ENCODE measurements at places on chromosomes 1 and 21. TPM values are rescaled to one million over a fixed set of nuclear protein-coding genes. Genes with fewer than 3 reads are reported as not detected.
A peak's percentile ranks its signal among the peaks of the same experiment; 100 is the strongest.

SPATA46 gene
- total RNA-seq = not detected

RAB13 gene
- total RNA-seq = 41.1 TPM

S100B gene
- total RNA-seq = 38.2 TPM

KISS1 gene
- not detected for total RNA-seq

TNFRSF8 gene
- 2.7 TPM for total RNA-seq

DIRAS3 gene
- 3.3 TPM for total RNA-seq

SNX7 gene
- total RNA-seq = 28.7 TPM

GBP3 gene
- 15.2 TPM for total RNA-seq

OR2M2 gene
- total RNA-seq = not detected

ZNF695 gene
- not detected for total RNA-seq

DNA sequence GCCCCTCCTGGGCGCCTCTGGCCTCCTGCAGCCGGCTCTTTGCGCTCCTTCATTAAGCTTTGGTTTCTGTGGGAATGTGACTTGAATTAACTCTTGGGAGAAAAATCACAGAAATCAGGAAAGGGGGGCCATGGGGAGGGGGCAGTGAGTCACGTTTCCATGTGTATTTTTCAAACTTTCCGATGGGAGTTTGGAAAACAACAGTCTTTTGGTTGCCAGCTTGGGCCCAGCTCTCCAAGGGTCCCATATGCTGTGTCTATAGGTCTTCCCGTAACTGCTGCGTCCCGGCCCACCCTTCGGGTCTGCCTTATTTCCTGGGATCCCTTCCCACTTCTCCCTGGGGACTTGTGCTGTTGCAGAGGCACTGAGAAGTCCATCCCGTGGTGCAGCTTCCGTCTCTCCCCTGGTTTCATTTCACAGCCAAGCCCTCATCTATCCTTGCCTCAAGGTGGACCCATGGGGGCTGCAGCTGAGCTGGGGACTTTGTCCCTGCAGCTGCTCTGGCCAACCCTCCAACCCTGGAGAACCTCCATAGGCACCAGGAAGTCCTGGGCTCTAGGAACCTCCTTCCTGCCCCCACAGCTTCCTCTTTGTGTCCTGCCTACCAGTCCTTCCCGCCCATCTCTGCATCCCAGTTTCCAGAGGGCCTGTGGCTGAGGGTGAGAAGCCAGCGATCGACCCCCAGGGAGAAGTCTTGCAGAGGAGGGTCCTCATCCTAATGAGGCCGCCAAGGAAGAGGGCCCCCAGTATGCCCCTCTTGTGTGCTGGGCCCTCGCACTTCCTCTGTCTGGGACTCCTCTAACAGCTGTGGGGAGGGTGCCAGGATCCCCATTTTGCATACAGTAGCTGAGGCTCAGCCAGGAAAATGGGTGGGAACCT is 11.6 kb upstream of the LMNA start:
- H3K4me1 ChIP-seq = peaks cover 68% of the 10 kb centered on the region
- no peaks in the 10 kb centered on the region for H3K27me3 ChIP-seq
- H3K36me3 ChIP-seq = no peaks in the 10 kb centered on the region

DNA sequence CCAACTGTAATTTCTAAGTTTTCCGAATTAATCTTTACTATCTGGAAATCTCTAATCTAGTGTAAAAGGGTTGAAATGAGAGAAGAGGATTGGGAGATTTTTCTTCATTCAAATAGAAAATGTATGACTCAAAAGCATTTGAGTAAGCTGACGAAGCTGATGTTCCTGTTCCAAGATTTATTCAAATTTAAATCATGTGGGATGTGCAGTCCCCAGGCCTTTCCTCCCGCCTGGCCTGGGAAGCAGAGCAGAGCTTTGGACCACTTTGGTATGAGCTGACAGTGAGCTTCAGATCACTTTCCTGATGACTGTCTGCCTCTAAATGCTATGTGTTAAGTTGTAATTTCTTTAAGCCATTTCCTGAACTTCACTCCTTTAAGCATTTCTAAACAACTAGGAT is 192.0 kb downstream of the DHRS3 start:
- H3K27ac ChIP-seq = no peak overlapping the region
- DNase-seq = no peak
- no peaks in the 10 kb centered on the region for H3K27me3 ChIP-seq
- H3K4me1 ChIP-seq = peaks cover 32% of the 10 kb centered on the region
- H3K36me3 ChIP-seq = no peaks in the 10 kb centered on the region

GRCh38 chr1:191895462-191896058 is 262.7 kb upstream of the RGS18 start:
- no peak overlapping the region for H3K27ac ChIP-seq
- no peak for DNase-seq
- no peaks in the 10 kb centered on the region for H3K36me3 ChIP-seq
- no peaks in the 10 kb centered on the region for H3K27me3 ChIP-seq
- H3K4me3 ChIP-seq = no peak overlapping the region
- no peaks in the 10 kb centered on the region for H3K4me1 ChIP-seq

DNA sequence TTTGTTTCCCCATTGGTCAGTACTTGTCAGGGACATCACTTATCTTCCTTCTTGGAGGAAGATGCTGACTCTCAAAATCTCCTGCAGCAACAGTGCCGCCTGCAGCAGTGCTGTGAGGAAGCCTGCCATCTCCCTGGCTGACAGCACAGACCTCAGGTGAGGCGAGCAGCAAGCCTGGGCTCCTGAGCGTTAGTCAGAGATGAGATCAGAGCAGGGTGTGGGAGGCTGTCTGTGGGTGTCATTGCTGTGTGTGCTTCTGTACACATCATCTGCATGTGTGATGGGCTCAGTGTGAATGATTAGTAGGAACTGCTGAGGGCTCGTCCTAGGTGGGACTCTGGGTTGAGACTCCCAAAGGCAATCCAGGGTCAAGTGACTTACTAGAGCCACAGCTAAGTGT is 6.1 kb downstream of the STRIP1 start:
- peaks cover 81% of the 10 kb centered on the region for H3K36me3 ChIP-seq
- H3K4me3 ChIP-seq = no peak overlapping the region
- no peaks in the 10 kb centered on the region for H3K27me3 ChIP-seq
- H3K27ac ChIP-seq = no peak overlapping the region

DNA sequence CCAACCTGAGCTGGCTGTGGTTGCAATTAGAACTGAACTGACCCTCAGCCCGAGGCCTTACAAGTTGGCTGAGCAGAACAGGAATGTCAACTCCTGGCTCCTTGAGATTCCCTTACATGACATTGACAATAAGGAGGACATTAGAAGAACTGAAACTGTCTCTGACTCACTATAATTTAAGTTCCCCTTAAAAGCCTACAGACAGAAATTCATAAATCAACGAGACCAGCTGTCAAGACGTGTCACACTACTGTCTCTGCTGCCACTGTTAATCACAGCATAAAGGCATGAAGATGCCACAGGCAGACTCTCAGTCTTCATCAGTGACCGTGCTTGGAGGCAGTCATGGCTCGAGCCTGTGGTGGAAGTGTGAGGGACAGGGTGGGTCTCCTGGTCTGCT is 168.8 kb downstream of the GABPA start:
- DNase-seq = no peak
- H3K4me3 ChIP-seq = no peak overlapping the region
- H3K27me3 ChIP-seq = no peaks in the 10 kb centered on the region
- H3K4me1 ChIP-seq = peaks cover 4% of the 10 kb centered on the region

- H3K4me1 ChIP-seq = peaks cover 3% of the 10 kb centered on the region
- no peaks in the 10 kb centered on the region for H3K27me3 ChIP-seq
- DNase-seq = no peak
- H3K36me3 ChIP-seq = no peaks in the 10 kb centered on the region
- H3K4me3 ChIP-seq = no peak overlapping the region
Observed at GRCh38 chr1:4778056-4778455, 123.6 kb downstream of the AJAP1 start.

- H3K36me3 ChIP-seq = peaks cover 3% of the 10 kb centered on the region
- peak overlapping the region; percentile 99 for H3K4me3 ChIP-seq
- H3K27ac ChIP-seq = peak overlapping the region; percentile 92
- peaks cover 52% of the 10 kb centered on the region for H3K4me1 ChIP-seq
- no peak for DNase-seq
Observed at GRCh38 chr1:202143768-202144401, 652 bp downstream of the ARL8A start.

DNA sequence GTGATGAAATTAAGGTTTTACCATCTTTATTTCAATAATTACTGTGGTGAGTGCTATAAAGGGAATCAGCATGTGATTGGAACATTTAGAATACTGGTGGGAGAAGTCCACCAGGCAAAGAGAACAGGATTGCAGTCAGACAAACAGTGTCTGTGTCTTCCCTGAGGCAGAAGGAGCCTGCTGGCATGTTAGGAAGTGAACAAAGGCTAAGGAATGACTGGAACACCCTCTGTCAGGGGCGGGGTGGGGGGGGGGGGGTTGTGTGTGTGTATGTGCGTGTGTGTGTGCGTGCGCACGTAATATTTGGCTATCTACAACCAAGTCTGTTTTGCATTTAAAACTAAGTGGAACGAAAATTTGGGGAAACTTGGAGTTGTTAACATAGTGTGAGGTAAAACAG is 30.2 kb downstream of the SRRM1 start:
- H3K27ac ChIP-seq = no peak overlapping the region
- no peaks in the 10 kb centered on the region for H3K27me3 ChIP-seq

- H3K36me3 ChIP-seq = no peaks in the 10 kb centered on the region
- no peaks in the 10 kb centered on the region for H3K27me3 ChIP-seq
- peak within 1 kb of the TSS; percentile 95 for H3K27ac ChIP-seq
- peaks cover 55% of the 10 kb centered on the region for H3K4me1 ChIP-seq
- H3K4me3 ChIP-seq = peak within 1 kb of the TSS; percentile 79
Observed at GRCh38 chr1:111739194-111739924, at the start of gene INKA2. TSS of gene INKA2 (minus strand) at chr1:111739395. CDS start at chr1:111739242, 153 bp downstream.

DNA sequence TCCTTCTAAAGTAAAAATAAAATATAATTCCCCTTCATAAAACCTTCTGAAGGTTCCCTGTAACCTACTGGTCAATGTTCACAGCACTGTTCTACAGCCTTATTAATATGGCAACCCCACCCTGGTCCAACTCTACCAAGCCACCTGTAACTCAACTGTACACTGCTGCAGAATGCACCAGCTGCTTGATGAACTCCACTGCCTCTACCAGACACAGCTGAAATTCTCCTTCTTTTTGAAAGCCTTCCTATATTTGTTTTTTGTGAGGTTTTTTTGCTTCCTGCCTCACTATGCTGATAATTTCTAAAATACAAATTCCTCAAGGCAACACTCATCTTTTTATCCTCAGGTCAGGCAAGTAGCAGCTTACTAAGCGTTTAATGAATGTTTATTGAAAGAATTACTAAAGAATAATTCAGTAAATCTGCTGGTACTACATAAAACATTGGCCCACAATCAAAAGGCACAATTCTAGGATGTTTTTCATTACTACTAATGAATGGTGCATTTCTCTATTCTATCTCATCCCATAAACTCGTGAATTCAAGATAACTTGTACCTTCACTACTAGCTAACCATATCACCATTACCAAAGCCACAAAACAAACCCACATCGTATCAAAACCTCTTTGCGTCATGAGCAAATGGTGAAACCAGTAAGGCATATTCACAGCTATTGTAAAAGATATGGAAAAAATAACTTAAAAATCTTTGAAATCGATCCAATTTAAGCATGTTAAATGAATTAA is 2.4 kb downstream of the SSX2IP start:
- DNase-seq = no peak
- H3K27ac ChIP-seq = no peak overlapping the region
- no peaks in the 10 kb centered on the region for H3K27me3 ChIP-seq
- H3K36me3 ChIP-seq = no peaks in the 10 kb centered on the region
- peaks cover 21% of the 10 kb centered on the region for H3K4me1 ChIP-seq
- no peak overlapping the region for H3K4me3 ChIP-seq

DNA sequence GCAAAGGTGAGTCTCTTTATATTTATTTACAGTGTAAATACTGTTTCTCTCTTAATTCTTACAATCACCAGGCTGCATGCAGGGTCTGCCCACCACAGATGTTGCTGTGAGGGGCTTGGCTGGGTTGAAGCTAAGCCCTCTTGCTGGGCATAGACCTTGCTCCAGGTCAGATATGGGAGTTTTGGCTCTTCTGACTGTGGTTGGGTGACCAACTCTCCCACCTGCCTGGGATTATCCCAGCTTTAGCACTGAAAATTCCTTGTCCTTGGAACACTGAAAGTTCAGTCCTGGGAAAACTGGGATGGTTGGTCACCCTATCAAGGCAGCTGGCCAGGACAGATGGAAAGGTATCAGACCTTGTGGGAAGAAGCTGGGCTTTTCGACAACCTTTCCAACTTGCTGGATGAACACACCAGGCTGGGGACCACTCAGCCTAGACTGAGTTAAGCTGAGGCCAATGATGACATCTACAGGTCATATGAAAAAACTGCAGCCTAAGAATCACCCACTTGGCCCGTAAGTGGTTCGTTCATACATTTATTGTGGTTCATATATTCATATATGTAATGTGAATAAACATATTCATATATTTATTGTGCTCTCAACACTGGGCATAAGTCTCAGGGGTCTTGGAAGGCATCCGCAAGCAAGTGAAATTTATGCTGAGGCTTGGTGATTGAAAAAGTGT is 26.6 kb upstream of the HPDL start:
- no peak overlapping the region for H3K27ac ChIP-seq
- no peak for DNase-seq
- peaks cover 19% of the 10 kb centered on the region for H3K4me1 ChIP-seq
- H3K36me3 ChIP-seq = no peaks in the 10 kb centered on the region
- no peak overlapping the region for H3K4me3 ChIP-seq

GRCh38 chr1:50877641-50878040 is 82.4 kb downstream of the FAF1 start:
- no peak for DNase-seq
- no peak overlapping the region for H3K27ac ChIP-seq
- H3K4me3 ChIP-seq = no peak overlapping the region
- peaks cover 17% of the 10 kb centered on the region for H3K4me1 ChIP-seq
- H3K27me3 ChIP-seq = no peaks in the 10 kb centered on the region

DNA sequence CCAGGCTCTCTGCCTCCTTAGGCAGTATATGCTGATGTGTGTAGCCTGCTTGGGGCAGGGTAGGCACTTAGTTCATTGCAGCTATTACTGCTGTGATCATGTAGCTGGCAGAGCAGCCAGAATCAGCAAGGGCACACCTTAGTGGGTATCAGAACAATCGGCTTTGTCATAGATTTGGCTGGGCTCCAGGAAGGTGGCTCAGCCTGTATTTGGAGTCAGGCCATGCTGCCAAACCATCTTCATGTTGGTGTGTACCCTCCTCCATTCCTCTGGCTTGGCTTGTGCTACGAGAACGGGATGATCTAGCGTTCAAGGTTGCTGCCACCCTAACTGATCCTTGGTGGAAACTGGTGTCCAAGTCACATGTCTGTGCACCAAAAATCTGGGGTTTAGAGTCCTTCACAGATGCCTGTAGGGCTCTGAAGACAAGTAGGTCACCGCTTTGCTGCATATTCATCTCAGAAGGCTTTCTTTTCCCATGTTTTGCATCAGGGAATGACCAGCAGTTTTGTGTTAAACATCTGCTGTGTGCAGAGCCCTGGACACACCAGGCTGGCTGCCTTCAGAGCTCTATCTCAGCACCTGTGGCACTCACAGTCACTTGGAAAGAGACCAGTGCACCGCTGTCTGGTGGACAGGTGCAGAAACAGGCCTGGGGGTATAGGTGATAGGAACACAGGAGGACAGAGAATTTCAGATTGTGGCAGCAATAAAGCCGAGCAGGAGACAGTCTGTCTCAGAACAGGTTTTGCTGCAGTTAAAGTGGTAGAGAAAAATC is 23.7 kb downstream of the VANGL1 start:
- no peak overlapping the region for H3K27ac ChIP-seq
- H3K27me3 ChIP-seq = no peaks in the 10 kb centered on the region
- DNase-seq = no peak
- peaks cover 68% of the 10 kb centered on the region for H3K36me3 ChIP-seq
- peaks cover 8% of the 10 kb centered on the region for H3K4me1 ChIP-seq
